ENCODE measurements at places on chromosomes 5 and 9. TPM values are rescaled to one million over a fixed set of nuclear protein-coding genes. Genes with fewer than 3 reads are reported as not detected.

The IRX2 gene
- under 0.01 TPM for total RNA-seq

The ZDHHC11 gene
- total RNA-seq: 5.9 TPM

The NDUFS4 gene
- total RNA-seq: 74.7 TPM

The PHF24 gene
- 1.00 TPM for total RNA-seq

The ZBED3 gene
- total RNA-seq: 2.8 TPM
